Brain (organoid and tissue), 16 donors: ENCODE measurements at places on chromosomes 6 and 20.

DNA sequence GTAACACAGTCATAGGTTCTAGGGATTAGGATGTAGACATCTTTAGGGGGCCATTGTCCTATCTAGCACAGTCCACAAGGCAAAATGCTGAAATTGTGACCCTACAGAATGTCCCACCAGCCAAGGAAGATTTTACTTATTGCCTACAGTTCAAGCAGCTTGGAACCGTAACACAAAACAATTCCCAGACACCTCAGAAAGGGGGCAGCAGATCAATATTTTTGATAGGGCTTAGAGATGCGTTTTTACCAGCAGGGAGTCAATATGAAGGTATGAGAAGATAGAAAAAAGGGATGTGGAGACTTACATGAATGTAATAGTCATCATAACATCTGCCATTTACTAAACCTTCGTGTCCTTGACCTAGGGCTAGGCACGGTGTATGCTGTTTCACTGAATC, 81.0 kb downstream of the TMEM170B start:
- DNase-seq: no peak

GRCh38 chr6:11810039-11810541, 31.5 kb upstream of the ADTRP start:
- DNase-seq: peak; percentile 70

- DNase-seq: no peak
Observed at GRCh38 chr6:158772172-158772571, 47.0 kb downstream of the EZR start.

DNA sequence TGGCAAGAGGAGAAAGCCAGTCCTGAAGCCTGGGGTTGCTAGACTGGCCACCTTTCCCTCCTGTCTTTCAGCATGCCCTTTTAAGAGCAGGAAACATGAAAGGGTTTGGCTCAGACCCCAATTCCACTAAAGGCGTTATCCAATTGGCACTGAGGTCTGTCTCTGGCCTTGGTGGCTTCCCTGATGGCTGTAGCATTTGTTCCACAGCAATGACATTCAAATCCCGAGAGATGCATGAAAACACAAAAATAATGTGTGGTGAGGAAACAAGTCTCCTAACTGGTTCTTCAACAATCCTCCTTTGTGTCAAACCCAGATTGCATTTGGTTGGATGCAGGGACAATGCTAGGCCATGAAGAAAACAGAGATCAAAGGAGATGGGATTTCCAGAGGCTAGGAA, 56.5 kb upstream of the ADTRP start:
- no peak for DNase-seq

DNA sequence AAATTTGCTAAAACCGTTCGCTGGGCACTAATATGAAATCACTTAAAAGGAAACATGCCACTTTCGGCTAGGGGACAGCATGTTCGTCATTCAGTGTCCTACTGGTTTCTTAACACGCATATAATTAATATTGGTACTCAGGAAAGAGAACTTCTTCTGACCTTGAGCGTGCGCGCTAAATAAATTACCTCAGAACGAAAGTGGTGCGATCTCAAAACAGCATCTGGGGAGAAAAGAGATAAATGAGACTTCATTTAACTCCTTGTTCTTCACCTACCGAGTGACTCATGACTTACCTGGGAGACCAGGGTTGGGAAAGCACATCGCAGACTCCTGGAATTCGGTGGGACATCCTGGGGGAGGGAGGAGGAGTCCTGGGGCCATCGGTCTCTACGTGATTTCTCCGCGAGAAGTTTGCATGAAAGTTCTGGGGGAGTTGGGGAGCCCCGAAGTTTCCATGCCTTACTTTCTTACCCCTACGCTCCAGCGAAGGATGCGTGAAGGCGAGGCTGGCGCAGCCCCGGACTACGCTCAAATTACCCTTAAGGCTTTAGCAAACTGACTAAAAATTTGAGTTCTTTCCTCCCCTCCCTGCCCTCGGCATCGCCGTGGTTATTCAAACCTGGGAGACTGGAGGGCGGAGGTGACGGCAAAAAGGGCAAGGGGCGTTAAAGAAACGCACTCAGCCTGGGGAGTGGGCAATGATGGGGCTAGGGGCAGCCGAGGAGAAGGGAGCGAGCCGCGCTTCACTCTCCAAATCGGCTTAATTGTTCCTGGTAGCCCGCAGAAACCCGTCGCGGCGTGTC, 1.1 kb upstream of the BEND6 start:
- peak; percentile 25 for DNase-seq

DNA sequence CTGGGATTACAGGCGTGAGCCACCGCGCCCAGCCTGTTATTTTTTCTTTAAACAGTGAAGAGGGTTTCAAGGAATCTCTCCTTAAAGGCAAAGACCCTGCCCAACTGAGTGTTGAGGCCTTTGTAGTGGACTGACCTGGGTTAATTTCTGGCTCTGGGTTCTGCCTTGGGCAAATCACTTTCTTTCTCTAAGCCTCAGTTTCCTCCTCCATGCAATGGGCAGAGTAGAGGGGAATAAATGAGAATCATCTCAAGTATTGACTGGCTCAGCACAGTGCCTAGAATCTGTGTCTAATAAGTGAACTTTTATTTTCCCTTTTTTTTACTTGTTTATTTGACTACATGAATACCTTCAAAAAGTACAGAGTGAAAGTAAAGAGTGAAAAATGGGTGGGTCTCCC, 31.0 kb upstream of the SLC9A8 start:
- DNase-seq: no peak

GRCh38 chr6:133236932-133237331, 4.2 kb upstream of the EYA4 start:
- no peak for DNase-seq

GRCh38 chr6:43812850-43813578, 43.0 kb downstream of the VEGFA start:
- DNase-seq: no peak

DNA sequence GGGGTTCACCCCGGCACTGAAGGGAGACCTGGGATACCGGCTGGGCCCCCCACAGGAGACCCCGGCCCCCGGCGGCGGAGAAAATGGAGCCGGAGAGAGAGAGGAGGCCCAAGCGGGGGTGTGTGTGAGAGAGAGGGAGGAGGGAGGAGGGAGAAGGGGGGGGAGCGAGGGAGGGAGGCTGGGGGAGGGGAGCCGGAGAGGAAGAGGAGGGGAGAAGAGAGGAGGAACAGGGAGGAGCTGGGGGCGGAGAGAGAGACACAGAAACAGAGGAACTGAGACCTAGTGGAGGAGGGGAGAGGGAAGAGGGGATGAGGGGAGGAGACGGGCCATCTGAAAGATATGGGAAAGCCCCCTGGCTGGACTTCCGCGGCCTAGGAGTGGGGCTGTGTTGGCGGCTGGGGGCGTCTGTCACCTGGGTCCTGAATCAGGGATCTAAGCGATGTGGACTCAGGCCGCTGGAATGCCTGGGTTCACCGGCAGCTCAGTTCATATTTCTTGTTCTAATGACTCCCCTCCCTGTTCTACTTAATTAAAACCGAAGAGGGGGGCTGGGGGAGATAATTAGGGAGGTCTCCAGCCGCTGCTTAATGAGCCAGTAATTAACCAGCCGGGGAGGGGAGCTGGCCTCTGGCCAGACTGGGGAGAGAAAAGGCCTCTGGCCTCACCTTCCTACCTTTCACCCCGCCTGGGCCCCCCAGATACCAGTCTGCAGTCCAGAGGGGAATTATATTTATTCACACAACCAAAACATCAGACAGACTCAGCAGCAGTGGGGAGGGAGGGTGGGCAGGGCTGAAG, at the start of gene PBX2:
TSS of gene PBX2 (minus strand) at position 149 of the 798 bp plus-strand sequence. CDS start 287 bp downstream, outside the sequence.
- peak; percentile 95 for DNase-seq

GRCh38 chr20:6702144-6702543, 65.3 kb upstream of the BMP2 start:
- no peak for DNase-seq

DNA sequence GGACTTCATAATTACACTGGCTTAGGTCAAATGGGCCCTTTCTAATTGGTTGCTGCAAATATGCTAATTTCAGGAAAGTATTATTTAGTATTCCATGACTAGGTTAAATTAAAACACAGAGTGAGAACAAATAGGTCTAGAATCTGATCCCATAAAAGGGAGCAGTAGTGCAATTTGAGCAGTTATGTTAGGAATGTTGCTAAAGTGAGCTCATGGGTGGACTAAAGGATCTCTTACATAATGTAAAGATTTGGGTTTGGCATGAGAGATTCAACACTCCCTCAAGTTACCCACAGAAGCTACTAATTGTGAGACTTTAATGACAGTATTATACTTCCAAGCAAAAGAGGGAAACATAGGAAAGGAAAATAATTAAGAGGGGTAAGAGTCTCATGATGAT, 109.1 kb downstream of the C6orf58 start:
- no peak for DNase-seq

- DNase-seq: no peak
Observed at GRCh38 chr6:114989279-114989964, 646.6 kb upstream of the HS3ST5 start.

DNA sequence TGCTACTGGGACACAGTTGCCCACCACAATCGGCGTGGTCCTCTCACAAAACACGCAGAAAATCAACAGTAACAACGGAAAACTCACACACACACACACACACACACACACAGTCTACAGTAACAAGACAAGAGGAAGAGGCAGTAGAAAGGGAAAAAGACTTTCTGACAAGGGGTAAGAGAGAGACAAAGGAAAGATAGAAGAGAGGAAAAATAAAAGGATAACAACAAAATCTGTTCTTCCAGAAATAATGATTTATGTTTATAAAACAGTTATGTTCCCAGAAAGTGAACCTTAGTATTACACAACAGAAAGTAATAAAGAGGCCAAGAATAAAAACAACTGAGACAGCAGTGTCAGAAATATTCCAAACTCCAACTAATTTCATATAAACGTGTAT, 2.9 kb downstream of the RANBP9 start:
- DNase-seq: no peak

DNA sequence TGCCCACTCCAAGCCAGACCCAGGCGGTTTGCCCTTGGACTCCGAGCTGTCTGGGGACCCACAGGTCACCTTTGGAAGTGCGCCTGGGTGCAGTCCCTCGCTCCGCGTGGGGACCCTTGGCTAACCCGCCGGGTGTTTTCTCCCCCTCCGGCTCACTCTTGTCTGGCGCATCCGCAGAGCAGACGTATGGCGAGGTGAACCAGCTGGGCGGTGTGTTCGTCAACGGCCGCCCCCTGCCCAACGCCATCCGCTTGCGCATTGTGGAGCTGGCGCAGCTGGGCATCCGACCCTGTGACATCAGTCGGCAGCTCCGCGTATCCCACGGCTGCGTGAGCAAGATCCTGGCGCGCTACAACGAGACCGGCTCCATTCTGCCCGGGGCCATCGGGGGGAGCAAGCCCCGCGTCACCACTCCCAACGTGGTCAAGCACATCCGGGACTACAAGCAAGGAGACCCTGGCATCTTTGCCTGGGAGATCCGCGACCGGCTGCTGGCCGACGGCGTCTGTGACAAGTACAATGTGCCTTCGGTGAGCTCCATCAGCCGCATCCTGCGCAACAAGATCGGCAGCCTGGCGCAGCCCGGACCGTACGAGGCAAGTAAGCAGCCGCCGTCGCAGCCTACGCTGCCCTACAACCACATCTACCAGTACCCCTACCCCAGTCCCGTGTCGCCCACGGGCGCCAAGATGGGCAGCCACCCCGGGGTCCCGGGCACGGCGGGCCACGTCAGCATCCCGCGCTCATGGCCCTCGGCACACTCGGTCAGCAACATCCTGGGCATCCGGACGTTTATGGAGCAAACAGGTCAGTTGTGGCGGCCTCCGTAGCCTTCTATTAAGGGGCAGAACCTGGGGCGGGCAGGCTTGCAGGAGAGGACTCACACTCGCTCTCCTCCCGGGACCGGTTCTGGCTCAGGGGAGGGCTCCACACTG, 1.1 kb downstream of the PAX1 start:
- DNase-seq: peak; percentile 64

- DNase-seq: no peak
Observed at GRCh38 chr20:52235129-52235528, 43.5 kb upstream of the ZFP64 start.

- no peak for DNase-seq
Observed at GRCh38 chr6:138086573-138087196, 20.5 kb downstream of the PERP start.

DNA sequence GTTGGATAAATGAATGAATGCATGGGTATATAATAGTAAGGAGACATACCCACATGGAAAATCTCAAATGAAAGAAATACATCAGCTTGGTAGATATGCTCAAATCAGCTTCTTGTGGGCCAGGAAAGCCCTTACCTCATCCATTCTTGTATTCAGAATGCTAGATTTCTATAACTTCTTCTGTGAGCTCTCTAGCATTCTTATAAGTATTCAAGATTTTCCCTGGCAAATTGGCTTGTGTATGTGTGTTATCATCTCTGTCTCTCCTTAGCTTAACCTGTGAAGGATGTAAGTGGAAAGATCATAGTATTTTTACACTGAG, 100.8 kb downstream of the OR2B2 start:
- DNase-seq: no peak

DNA sequence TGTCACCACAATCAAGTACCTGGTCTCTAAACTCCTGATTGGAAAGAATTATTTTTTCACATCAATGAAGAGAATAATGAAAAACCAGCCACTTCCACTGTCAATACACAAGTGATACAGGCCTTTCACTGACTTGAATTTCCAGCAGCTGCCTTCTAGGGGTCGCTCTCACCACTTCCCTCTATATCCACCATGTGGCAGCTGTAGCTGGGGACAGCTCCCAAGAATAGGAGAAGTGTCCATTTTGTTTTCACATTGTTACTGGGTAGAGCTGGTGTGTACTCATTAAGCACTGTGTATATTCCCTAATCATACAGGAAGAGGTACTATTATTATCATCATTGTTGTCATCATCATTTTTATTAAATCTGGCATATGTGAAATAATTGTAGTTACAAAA, 438.4 kb upstream of the SPTLC3 start:
- no peak for DNase-seq

GRCh38 chr20:19253916-19254820, 41.7 kb downstream of the SLC24A3 start:
- DNase-seq: no peak

- DNase-seq: no peak
Observed at GRCh38 chr6:4644996-4645395, 131.2 kb upstream of the CDYL start.

GRCh38 chr6:52994839-52995088, 320 bp downstream of the GSTA4 start:
- DNase-seq: no peak

DNA sequence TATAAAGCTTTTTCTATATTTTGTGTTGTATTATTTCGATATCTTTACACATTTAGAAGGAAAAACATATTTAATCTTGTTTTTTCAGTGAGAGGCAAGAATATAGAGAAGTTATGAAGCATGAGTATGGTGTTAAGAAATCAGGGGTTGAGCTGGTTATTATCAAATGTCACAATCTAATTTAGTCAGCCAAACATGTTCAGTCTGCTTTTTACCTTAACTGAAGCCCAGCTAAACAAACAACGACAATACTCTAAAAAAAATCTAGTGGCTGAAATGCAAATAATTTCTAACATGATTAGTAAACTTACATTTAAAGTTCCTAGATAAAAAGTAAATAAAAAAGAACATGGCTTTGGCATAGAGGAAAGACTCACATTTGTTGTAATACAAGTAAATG, 433.8 kb upstream of the NRSN1 start:
- DNase-seq: no peak
